ENCODE measurements at places on chromosomes 13 and 19. TPM values are rescaled to one million over a fixed set of nuclear protein-coding genes. Genes with fewer than 3 reads are reported as not detected.

- H3K27me3 ChIP-seq = no peaks in the 10 kb centered on the region
- no peak overlapping the region for H3K4me3 ChIP-seq
- H3K4me1 ChIP-seq = peaks cover 78% of the 10 kb centered on the region
- no peak for DNase-seq
- H3K36me3 ChIP-seq = no peaks in the 10 kb centered on the region
Measured at GRCh38 chr13:99312493-99312883, 5.3 kb upstream of the GPR183 start.

DNA sequence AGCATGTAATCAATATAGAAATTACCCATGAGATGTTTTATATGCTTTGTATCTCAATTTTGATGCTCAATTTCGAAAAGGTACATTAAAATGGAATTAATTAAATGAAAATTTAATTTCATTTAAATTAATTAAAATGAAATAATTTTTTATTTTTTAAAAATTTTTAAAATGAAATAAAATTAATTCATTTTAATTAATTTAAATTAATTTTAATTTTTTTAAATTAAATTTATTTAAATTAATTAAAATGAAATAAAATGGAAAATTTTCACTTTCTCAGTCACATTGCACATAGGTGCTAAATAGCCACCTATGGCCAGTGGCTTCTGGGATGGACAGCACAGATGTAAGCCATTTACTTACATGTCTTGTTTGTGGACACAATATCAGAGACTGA lies 4.2 kb upstream of the SULT2B1 start:
- H3K36me3 ChIP-seq = no peaks in the 10 kb centered on the region
- no peak overlapping the region for H3K4me3 ChIP-seq
- H3K4me1 ChIP-seq = no peaks in the 10 kb centered on the region
- H3K27ac ChIP-seq = no peak overlapping the region

Gene CEACAM21
- 38.1 TPM for total RNA-seq

DNA sequence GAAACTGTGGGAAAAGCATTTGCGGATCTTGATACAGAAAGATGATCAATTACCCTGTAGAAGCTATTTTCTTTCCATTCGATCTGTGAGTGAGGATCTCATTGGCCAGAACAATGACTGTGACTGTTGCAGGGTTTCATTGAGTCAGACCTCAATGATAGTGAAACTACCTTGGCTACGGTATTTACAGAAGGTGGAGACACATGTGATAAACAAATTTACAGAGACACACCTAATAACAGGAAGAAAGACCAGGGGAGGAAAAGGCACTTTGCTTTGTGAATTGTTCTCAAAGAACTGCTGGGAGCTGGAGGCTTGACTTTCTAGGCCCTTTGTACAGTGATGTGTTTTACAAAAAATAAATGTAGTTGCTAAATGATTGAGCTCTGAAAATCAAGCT lies 19.9 kb upstream of the ARGLU1 start:
- no peak for DNase-seq
- H3K4me3 ChIP-seq = no peak overlapping the region
- H3K36me3 ChIP-seq = no peaks in the 10 kb centered on the region
- peaks cover 7% of the 10 kb centered on the region for H3K27me3 ChIP-seq
- H3K4me1 ChIP-seq = no peaks in the 10 kb centered on the region

Gene NPAS1
- total RNA-seq = 1.1 TPM

- H3K4me3 ChIP-seq = no peak overlapping the region
- H3K27me3 ChIP-seq = no peaks in the 10 kb centered on the region
- DNase-seq = no peak
- no peak overlapping the region for H3K27ac ChIP-seq
- peaks cover 10% of the 10 kb centered on the region for H3K4me1 ChIP-seq
Measured at GRCh38 chr19:23399443-23399842, 4.2 kb upstream of the ZNF91 start.
